ENCODE measurements at places on chromosomes 4 and X.

DNA sequence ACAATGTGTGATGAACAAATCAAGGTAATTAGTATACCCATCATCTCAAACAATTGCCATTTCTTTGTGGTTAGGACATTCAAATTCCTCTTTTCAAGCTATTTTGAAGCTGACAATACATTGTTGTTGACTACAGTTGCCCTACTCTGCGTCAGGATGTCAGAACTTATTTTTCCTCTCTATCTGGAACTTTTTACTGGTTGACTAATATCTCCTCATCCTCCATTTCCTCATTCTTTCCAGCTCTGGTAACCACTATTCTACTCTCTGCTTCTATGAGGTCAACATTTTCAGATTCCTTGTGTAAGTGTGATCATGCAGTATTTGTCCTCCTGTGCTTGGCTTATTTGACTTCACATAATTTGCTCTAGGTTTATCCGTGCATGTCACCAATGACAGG, 240.5 kb upstream of the HS3ST1 start:
- no peak for DNase-seq

DNA sequence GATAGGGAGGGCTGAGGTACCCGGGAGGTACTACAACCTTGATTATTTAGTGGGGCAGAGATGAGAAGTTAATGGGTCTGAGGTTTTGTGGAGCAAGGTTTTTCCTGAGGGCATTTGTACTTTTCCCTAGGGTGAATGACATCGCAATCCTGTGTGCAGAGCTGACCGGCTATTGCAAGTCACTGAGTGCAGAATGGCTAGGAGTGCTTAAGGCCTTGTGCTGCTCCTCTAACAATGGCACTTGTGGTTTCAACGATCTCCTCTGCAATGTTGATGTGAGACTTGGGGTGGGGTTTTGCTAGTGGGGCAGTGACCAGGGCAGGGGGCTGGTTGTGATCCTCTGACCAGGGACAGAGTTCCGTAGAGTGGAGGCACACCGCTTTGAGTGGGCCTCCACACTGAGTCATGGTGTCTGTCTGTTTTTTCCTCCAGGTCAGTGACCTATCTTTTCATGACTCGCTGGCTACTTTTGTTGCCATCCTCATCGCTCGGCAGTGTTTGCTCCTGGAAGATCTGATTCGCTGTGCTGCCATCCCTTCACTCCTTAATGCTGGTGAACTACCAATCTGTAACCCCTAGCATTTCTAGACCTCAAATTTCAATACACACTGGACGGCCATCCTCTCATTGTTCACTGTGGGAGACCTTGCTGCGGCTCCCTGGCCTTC, 9.9 kb downstream of the MED12 start:
- DNase-seq, result no peak

DNA sequence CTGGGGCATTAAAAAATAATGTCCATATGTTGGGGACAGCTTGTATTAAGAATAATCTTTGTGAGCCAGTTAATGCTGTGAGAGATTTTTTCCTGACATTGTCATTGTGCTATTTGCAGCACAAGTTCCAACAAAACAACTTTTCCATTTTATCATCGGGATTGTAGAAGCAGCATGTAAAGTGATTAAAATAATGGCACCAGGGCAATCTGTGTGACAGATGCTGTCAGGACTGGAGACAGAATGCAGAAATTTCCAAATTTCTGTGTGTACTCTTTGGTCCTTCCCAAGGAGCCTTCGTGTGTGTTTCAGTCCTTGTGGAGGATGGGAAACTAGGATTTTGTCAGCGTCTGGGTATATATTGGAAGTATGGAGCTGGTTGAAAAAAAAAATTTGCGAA, 101.5 kb upstream of the LIMCH1 start:
- DNase-seq, result no peak

- DNase-seq, result no peak
These were observed 333.2 kb upstream of the ATOH1 start for GRCh38 chr4:93495346-93495745.

- DNase-seq, result no peak
These were observed 15.1 kb upstream of the GK start for GRCh38 chrX:30637874-30638815.

Data from D721Med (cell line).